ENCODE measurements at places on chromosomes 13 and 19. TPM values are rescaled to one million over a fixed set of nuclear protein-coding genes. Genes with fewer than 3 reads are reported as not detected.

CPB2 gene
- total RNA-seq, result not detected

DNA sequence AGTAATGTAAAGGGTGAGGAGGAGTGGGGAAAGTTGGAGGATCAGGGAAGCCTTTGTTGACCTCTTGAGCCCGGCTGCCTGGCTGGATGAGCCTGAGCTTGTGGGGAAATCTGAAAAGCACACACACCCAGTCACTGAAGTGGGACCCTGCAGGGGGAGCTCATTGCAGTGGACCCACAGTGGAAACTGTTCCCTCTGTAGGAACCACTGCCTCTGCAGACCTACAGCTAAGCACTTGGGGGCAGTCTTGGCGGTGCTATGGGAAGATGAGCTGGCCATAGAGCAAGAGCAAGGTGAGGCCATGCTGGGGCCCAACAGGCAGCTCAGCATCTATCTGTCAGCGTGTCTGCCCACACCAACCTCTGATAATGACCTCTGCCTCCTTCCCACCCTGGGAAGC is 294.8 kb downstream of the TSHZ3 start:
- DNase-seq, result no peak

GRCh38 chr13:89057862-89058261 is 1386.7 kb downstream of the SLITRK5 start:
- DNase-seq, result no peak

DNA sequence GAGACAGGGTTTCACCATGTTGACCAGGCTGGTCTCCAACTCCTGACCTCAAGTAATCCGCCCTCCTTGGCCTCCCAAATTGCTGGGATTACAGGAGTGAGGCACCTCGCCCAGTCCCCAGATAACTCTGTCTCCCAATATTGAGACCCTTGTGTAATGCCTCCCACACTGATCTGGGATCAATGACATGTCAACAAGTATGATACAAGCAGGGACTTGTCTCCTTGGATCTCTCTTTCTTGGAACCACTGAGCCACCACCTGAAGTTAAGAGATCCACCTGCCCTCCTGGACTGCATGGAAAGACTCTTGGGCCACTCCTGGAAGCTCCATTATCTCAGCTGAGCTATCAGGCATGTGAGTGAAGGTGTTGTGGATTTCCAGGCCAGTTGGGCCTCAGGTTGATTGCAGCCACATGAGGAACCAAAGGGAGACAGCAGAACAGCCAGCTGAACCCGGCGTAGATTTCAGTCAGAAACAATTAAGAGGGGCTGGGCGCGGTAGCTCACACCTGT is 15.1 kb downstream of the NFKBID start:
- DNase-seq, result no peak

DNA sequence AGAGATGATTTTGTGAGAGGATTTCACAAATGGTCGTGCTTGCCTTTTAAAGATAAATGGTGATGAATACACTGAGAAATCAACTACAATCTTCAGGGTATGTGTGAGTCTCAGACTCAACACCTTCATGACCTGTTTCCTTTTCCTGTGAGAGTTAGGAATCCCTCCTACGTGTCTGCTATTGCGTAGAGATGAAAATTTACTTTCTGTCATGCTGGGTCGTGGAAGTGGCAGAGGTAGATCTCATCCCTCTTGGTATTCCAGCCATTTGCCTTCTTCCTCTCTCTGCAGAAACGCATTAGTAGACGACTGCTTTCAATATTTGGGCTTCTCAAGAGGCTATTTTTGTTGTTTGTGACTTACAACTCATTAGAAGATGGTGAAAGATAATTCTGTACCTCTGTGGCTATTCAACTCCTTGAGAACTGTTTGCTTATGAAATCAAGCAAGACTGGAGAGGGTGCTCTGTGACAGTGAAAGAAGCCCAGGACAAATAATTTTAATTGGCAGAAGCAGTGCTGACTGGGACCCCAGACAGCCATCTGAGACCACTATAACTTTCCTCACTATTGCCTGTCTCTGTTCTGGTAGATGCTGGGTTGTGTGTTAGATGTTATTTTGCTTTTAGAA is 233.1 kb downstream of the LACC1 start:
- no peak for DNase-seq

GRCh38 chr19:18131841-18132596 is 20.9 kb upstream of the PIK3R2 start:
- DNase-seq, result no peak

ZNF181 gene
- 7.3 TPM for total RNA-seq

GRCh38 chr13:31880851-31881494 is 141.6 kb downstream of the RXFP2 start:
- no peak for DNase-seq

PRR36 gene
- total RNA-seq, result 25.1 TPM

CEACAM8 gene
- total RNA-seq, result not detected

LGI4 gene
- total RNA-seq, result 2.0 TPM

- no peak for DNase-seq
These were observed 11.1 kb downstream of the LMO7 start for GRCh38 chr13:75647126-75647784.

DNA sequence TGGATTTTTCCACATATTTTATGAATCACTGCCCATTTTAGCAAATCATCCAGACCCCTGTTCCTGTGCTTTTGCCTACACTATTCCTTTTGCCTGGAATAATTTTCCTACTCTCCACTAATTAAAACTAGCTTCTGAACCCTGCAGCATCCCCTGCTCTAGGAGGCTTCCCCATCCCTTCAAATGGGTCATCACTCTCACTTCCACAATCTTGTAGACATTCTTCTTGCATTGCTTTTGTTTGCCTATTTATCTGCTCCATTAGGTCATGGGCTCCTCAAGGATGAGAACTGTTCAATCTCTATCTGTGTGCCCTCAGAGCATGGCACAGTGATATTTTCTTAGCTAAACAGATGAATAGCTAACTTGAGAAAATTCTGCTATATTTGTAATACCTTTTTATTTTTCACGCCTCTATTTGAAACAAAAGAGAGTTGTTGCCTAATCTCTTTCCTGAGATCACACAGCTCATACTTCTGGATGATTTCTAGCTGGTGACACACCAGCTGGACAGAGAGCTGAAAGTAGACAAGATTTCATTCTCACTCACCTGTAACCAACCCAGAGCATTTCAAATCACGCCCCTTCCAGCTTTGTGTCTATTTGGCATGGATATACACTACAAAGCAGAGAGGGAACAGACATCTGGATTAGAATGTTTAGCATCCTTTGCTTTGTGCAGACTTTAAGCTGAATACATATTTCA is 466.0 kb downstream of the FOXO1 start:
- no peak for DNase-seq

GRCh38 chr19:18776288-18776594 is 14.9 kb downstream of the COMP start:
- no peak for DNase-seq

NRTN gene
- total RNA-seq, result 2.8 TPM

- DNase-seq, result no peak
These were observed 410.1 kb upstream of the HTR2A start for GRCh38 chr13:47306991-47307390.

DNA sequence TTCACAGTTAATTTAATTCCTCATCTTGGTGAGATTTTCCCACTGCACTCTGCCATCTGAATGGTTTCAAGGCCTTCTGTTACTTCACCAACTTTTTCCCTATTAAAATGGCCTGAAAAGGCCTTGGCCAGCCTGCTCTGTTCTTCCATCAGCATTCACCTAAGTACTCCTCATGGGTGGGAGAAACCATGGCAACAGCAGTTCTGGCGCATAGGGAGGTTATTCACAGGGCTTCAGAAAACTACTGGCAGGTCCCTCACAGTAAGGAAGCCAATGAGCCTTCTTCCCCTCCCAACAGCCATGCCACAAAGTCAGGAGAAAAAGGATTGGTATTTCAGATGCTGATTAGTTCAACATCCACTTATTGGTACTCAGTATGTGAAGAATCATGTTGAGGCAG is 17.2 kb upstream of the GJB2 start:
- no peak for DNase-seq

CDX2 gene
- total RNA-seq, result not detected

KLHL1 gene
- total RNA-seq, result not detected

GRCh38 chr19:53010494-53010893 is 3.2 kb upstream of the ERVV-1 start:
- no peak for DNase-seq

- no peak for DNase-seq
These were observed 1.1 kb downstream of the SYDE1 start for GRCh38 chr19:15108145-15108844.

DNA sequence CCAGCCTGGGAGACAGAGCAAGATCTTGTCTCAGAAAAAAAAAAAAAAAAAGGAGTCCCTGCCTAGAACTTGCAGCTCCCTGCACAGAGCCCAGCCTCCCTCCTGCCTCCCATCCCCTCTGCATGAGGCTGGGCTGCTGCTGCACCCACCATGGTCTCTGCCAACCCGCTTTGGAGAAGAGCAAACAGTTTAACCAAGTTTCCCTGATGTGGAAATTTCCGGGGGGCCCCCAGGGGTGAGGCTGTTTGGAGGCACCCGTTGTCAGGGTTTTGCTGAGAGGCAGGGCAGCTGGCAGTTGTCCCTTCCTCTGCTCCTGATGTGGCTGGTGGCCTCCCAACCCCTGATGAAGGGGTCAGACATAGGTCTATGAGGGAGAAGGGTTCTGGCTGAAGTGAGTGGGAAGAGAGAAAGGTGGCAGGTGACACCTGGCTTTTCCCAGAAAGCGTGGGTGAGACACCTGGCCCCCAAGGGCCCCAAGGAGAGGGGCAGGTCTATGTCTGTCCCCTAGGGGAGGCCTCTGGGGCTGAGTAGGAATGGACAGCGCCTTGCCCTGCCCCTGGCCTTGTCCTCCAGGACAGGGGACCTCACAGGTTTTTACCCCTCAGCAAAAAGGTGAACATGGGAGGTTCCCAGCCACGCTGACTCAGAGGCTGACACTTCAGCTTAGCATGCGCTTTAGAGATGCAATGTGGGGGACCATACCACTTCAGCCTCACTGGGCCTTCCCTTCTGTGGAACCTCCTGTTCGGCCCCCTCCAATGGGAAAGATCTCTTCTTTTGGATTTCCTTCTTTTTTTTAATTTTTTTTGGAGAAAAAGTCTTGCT is 5.5 kb downstream of the LRP3 start:
- DNase-seq, result no peak

- no peak for DNase-seq
These were observed 640.8 kb downstream of the EFNB2 start for GRCh38 chr13:105894697-105895096.

DNA sequence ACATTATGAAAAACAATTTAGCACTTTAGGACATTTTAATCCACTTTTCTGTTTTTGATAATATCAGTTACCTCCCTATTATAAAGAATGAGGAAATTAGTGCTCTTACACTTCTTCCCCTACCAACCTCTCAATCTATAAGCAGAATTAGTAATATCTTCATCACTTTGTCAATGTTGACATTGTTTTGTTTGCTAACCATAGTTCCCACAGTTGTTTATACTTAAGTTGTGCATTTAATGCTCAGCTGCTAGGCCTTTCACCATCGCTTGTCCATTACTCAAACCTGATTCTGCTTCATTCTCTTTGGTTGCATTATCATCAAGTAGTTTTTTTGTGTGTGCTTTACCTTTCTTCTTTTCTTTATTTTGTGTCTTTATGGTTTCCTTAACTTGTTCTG is 132.1 kb downstream of the CDK8 start:
- DNase-seq, result no peak

GRCh38 chr13:95714142-95714832 is 37.3 kb downstream of the DNAJC3 start:
- DNase-seq, result no peak
